ENCODE measurements at places on chromosomes 12 and 14.

- no peak for DNase-seq
Measured at GRCh38 chr12:52903855-52904508, 894 bp downstream of the KRT8 start.

- DNase-seq, result no peak
Measured at GRCh38 chr14:22737052-22737451, 29.4 kb upstream of the OXA1L start.

GRCh38 chr14:90970167-90970600, 90.3 kb downstream of the RPS6KA5 start:
- DNase-seq, result no peak

DNA sequence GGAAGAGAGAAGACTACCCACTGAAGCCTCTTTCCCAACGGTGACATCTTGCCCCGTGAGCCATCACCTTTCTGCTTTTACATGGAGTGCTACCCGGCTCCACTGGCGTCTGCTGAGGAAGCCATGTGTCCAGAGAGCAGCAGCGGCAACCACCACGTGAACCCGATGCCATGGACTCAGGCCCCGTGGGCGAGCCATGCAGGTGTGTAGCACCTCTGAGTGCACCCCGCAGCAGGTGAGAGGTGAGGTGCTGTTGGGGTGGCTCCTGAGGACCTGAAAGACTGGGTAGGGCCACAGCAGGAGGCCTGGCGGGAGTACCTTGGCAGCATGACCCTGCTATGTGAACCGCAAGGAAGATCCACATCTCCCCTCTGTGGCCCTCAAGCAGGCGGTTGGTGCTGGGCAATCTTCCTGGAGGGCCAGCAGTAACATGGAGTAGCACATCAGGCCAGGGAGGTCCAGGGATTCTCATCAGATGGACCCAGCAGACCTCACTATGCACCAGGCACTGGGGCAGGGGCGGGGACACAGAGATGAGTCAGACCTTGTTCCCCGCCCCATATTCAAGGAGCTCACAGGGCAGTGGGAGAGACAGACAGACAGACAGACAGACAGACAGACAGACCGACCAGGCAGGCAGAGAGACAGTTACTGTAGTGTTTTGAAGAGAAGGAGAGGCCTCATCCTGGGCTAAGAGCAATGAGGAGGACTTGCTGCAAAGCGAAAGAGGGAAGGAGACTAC, 129.6 kb downstream of the PAPOLA start:
- no peak for DNase-seq

DNA sequence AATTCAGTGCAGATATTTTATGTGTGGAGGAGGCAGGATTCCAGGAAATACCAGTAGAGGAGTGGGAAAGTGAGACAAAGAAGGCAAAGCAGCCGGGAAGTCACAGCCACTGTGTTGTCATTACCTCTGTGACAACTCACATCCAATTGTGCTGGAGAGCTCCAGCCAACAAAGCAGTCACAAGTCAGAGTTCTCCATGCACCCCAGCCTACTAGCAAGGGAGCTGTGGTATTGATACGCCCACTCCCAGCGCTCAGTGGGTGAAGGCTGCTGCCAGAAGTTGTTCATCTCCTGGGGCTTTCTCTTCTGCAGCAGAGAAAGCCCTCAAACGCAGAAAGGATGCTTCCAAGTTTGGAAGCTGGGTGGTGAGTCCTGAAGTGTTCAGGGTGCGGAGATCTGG, 93.9 kb downstream of the DICER1 start:
- DNase-seq, result no peak

GRCh38 chr12:116922194-116922897, 11.6 kb downstream of the FBXW8 start:
- DNase-seq, result no peak

DNA sequence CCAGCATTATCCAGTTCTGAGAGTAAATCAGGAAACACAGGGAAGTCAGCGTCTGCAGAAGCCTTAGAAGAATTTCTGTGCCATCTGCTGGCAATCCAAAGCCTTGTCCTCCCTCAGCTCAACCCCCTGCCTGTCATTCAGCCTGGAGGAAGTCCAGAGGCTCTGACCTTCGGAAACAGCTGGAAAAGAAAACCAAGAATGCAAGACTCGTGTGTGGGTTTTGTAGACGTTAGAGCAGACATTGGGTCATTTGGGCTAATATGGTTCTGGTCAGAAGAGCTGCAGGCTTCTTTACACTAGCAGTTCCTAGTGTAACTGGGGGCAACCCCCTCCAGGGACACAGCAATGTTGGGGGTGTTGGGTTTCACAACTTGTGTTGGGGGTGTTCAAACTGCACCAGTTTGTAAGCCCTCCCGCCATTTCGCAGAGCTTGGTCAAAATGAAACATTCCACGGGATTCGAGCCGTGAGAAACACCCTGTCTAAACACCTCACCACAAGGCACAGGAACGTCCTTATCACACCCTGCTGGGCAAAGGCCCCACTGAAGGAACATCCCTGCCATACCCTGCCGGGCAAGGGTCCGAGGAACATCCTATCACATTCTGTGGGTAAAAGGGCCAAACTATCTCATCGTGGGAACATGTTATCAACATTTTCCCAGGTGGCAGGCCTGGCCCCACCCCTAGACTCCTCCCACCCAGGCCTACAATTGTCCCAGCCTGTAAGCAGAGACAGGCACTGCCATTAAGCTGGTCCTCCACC, 21.0 kb upstream of the SERPINA4 start:
- DNase-seq, result no peak

DNA sequence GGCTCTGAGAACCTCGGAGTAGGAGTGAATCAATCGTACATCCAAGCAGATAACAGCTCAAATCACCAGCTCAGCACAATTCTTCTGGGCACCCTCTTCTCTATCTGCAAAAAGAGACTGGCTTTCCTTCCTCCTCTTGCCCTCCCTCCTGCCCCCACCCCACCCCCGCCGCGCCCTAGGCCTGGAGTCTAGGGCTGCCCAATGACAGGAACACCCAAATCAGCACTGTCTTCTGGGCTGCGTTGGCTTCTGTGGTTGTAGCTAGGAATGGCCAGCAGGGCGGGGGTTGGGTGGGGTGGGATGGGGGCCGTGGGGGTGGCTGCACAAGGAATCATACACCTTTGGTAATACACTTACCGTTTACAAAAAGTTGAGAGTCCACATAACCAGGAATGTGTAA, 28.0 kb upstream of the TMCC3 start:
- DNase-seq, result no peak

- DNase-seq, result no peak
Measured at GRCh38 chr12:91256411-91256810, 73.8 kb upstream of the DCN start.

- DNase-seq, result no peak
Measured at GRCh38 chr14:74723134-74723533, 10.2 kb downstream of the FCF1 start.

GRCh38 chr14:29317423-29317822, 550.8 kb downstream of the FOXG1 start:
- no peak for DNase-seq

DNA sequence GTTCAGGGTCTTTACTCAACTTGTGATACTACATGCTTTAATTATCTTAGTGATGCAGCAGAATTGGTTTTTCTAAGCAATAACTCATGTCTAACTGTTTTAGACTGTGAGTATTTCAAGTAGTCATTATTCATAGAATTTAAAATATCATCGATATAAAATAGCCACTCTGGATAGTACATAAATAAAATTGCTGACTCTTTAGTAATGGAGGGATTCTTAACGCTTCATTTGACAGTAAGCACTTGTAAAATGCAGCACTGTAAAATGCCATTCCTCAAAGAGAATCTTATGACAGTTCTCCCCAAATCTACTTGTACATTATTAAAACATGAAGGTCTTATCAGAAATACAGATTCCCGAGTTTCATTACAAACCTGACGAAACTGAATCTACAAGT, 262.8 kb upstream of the LRFN5 start:
- DNase-seq, result no peak

GRCh38 chr12:74620921-74621320, 83.3 kb downstream of the ATXN7L3B start:
- no peak for DNase-seq

- no peak for DNase-seq
Measured at GRCh38 chr14:33052943-33053342, 114.3 kb downstream of the NPAS3 start.

DNA sequence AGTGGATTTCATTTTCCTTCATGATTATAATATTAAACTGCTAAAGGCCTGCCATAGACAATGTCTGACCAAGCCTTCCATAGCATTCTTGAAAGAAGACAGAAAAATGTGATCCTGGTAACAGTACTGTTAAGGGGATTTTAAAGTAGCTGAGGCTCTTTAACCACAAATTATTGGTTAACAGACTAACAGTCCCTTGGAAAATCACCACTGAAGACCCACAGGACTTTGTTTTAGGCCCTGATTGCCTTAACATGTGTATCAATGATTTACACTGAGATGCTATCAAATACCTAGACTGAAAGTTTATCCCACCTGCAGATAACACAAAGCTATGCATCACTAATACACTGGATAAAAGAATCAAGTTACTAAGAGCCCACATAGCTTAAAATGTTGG, 6.0 kb downstream of the KRT79 start:
- no peak for DNase-seq

GRCh38 chr12:103273645-103274044, 222.1 kb downstream of the C12orf42 start:
- DNase-seq, result no peak

- no peak for DNase-seq
Measured at GRCh38 chr12:53971129-53971528, 1.8 kb upstream of the HOXC11 start.

GRCh38 chr12:113860059-113860820, 105.9 kb downstream of the RBM19 start:
- no peak for DNase-seq

- DNase-seq, result no peak
Measured at GRCh38 chr12:54611715-54612149, 23.0 kb downstream of the LACRT start.

DNA sequence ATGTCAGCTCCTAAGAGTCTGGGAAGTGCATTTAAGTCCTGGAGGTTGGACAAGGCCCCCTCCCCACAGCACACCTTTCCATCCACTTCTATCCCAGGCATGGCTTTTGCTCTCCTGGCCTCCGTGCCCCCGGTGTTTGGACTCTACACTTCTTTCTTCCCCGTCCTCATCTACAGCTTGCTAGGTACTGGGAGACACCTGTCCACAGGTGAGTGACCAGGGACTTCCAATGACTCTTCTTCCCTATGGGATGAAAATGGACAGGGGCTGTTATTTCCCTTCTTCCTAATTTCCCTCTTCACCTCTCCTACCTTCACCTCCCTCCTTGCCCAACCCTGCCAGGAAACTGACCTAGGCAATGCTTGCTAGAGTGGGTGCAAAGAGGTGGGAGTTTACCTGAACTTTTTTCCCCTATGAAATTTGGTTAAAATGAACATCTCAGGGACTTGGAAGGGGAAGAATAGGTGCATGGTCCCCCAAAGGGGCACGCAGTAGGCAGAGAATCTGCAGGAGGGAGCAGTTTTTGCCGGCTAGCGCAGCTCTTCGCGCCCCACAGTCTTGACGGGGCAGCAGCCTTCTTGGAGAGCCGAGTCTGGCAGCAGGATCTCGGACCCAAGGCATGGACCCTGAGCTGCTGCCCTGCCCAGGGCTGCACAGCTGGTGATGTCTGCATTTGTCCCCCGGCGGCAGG, 9.2 kb downstream of the ARHGEF25 start:
- no peak for DNase-seq

DNA sequence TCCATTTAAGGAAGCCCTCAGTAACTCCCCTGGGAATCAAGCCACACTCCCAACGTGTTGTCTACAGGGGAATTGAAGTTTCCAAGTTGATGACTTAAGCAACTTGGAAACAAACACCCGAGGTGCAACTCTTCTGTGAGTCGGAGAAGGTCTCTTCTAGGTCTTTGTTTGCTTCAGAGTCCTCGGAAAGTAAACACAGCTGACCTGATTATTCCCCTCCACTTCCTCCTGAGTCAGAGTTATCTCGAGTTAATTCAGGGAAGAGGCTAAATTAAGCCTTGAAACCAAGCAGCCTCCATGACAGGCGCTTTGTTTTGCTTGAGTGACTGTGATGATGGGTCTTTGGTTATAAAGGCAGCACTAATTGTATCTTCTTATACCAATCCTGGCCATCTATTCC, 41.8 kb downstream of the TUNAR start:
- no peak for DNase-seq

DNA sequence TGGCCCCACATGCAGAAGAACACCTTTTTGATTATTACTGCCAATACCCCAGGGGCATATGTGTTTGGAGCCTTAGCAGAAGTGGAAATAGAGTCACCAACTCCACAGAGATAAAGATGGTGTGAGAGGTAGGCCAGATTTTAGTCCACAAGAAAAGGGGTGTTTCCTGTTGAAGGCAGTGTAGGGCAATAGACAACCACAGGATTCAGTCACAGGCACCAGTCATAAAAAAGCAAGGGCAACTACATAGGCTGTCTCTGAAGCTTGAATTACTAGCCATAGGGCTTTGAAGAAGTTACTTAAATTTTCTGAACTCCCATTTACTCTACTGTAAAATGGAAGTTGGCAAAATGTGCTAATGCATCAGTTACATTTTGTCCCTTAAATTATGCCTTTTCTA, 18.9 kb downstream of the ERP27 start:
- no peak for DNase-seq

Data from stimulated activated CD8-positive, alpha-beta memory T cell treated with anti-CD3 and anti-CD28 coated beads, Interleukin-15, amount 100 ng/mL, for 1 hour (primary cell).